ENCODE measurements at places on chromosomes 13 and 19. TPM values are rescaled to one million over a fixed set of nuclear protein-coding genes. Genes with fewer than 3 reads are reported as not detected.

Gene LILRB3
- 2.7 TPM for polyA plus RNA-seq

DNA sequence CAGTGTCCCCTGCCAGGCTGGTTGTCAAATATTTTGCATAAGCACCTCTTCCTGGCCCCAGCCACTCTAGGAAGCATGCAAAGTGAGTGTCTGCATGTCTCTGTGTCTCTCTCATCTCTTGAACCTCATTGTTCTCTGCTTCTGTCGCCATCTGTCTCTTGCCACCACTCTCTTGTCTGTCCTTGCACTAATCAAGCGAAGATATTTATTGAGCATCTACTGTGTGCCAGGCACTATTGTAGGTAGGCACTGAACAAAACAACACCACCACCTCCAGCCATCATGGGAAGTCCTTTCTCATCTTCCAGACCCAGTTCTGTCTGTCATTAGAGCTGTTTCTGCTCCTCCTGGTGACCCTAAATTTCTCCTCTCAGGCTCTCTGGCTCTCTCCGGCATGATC is 52.0 kb upstream of the SHKBP1 start:
- no peaks in the 10 kb centered on the region for H3K36me3 ChIP-seq
- peaks cover 5% of the 10 kb centered on the region for H3K4me1 ChIP-seq
- no peak overlapping the region for H3K27ac ChIP-seq
- no peak overlapping the region for H3K4me3 ChIP-seq
- peaks cover 5% of the 10 kb centered on the region for H3K27me3 ChIP-seq
- no peak for DNase-seq

DNA sequence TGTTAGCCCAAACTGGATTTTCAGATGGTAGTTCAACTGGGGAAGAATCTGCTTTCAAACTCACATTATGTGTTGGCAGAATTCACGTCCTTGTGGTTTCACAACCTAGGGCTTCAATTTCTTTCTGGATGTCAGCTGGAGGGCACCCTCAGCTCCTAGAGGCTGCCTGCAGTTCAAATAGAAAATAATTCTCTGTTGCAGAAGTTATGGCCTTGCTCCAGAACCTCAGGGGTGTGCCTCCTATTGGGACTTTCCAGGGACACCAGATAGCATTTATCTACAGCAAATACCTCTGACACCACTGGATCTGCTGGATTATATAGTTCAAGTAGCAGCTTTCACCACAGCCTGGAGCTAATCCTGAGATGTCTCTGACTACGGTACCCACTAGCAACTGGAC is 11.8 kb upstream of the RB1 start:
- H3K4me1 ChIP-seq, result no peaks in the 10 kb centered on the region
- H3K27ac ChIP-seq, result no peak overlapping the region

GRCh38 chr13:28173793-28174192 is 35.4 kb downstream of the PAN3 start:
- DNase-seq, result no peak
- no peaks in the 10 kb centered on the region for H3K27me3 ChIP-seq
- peaks cover 39% of the 10 kb centered on the region for H3K4me1 ChIP-seq

DNA sequence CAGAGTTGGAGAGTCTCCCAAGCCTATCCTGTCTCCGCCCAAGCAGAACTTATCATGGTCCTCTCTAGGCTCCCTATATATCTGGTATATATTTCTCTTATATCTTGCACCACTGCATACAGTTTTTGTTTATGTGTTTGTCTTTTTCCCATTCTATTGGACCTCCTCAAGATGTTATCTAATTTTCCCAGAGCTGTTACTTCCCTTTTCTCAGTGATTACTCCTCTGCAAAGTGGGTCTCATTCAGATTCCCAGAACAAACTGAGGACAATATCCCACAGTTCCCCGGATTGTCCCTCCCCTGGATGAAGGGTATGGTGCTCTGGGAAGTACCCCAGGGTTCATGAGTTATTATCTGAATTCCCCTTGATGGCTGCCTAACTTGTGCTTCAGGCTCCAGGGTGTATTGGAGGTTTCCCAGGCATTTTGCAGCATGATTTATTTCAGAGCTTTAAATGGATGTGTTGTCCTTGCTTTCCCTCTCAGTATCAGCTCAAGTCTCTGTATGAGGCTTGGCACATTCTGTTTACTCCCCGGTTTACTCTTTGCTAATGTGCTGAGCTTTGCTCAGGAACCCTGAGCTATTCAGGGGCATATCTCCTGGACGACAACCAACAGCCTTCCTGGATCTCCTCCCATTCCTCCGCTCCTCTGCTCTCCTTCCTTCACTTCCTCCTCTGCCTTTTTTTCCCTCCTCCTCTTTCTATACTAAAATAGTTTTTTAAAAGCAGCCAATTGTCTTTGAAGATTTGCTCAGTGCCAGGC is 329.3 kb downstream of the SPRY2 start:
- H3K36me3 ChIP-seq, result no peaks in the 10 kb centered on the region
- no peaks in the 10 kb centered on the region for H3K4me1 ChIP-seq
- no peaks in the 10 kb centered on the region for H3K27me3 ChIP-seq
- no peak overlapping the region for H3K4me3 ChIP-seq
- DNase-seq, result no peak

DNA sequence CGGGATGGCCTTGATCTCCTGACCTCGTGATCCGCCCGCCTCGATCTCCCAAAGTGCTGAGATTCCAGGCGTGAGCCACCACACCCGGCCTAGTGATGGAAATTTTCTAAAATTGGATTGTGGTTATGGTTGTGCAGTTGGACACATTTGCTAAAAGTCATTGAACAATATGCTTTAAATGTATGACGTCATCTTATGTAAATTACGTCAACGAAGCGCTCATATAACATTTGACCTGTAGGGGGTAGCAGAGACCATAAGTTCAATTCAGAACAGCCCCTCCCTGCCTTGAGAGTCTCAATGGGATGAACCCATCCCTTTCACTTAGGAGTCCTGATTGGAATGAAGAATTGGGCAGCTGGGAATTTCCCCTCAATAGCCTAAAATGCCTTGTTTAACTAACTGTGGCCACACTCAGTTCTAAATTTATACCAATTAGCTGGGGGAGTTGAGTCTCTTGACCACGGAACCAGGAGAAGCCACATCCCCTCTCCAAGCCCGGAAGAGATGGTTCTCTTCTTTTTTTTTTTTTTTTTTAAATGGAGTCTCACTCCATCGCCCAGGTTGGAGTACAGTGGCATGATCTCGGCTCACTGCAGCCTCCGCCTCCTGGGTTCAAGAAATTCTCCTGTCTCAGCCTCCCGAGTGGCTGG is 15.2 kb upstream of the TLE6 start:
- peaks cover 2% of the 10 kb centered on the region for H3K4me1 ChIP-seq
- H3K4me3 ChIP-seq, result no peak overlapping the region
- H3K36me3 ChIP-seq, result no peaks in the 10 kb centered on the region
- peak overlapping the region; percentile 65 for H3K27ac ChIP-seq
- peaks cover 7% of the 10 kb centered on the region for H3K27me3 ChIP-seq

GRCh38 chr19:35126624-35126959 is 8.3 kb downstream of the LGI4 start:
- H3K27me3 ChIP-seq, result no peaks in the 10 kb centered on the region
- no peak overlapping the region for H3K4me3 ChIP-seq
- no peak overlapping the region for H3K27ac ChIP-seq
- H3K36me3 ChIP-seq, result no peaks in the 10 kb centered on the region

DNA sequence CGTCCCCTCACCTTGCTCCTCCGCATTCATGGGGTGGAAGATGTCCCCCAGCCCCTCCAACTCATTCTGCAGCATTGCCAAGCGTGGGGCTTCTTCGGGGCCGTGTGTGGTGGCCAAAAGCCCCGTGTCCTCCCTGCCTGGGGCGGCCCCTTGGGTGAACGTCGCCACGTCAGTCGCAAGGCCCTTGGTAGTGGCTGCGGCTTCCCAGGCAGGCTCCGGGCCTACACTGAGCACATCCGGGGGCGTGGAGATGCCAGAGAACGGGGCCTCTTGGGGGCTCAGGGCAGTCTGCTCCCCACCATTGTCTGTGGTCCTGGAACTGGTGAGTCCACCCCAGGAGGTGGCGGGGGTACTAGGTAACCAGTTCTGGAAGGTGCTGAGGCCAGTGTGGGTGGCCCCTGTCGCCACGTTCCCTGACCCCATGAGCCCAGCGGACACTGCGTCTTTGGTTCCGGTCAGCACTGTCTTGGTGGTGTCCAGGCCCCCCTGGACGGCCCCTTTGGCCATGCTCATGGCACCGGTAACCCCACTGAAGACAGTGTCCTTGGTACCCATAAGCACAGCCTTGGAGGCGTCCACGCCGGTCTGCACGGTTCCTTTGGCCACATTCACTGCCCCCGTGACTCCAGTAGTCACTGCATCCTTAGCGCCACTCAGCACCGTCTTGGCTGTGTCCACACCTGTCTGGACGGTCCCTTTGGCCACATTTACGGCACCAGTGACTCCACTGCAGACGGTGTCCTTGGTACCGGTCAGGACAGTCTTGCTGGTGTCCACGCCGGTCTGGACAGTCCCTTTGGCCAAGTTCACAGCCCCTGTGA is 7.6 kb downstream of the PLIN4 start:
- no peak overlapping the region for H3K27ac ChIP-seq
- no peak for DNase-seq
- H3K27me3 ChIP-seq, result no peaks in the 10 kb centered on the region
- no peak overlapping the region for H3K4me3 ChIP-seq
- no peaks in the 10 kb centered on the region for H3K4me1 ChIP-seq
